ENCODE measurements at places on chromosomes 12 and 14.

GRCh38 chr12:52461693-52462092 is 9.7 kb upstream of the KRT6B start:
- no peaks in the 10 kb centered on the region for H3K4me1 ChIP-seq
- no peaks in the 10 kb centered on the region for H3K27me3 ChIP-seq
- no peak overlapping the region for H3K27ac ChIP-seq
- H3K4me3 ChIP-seq: no peak overlapping the region
- no peak for DNase-seq

DNA sequence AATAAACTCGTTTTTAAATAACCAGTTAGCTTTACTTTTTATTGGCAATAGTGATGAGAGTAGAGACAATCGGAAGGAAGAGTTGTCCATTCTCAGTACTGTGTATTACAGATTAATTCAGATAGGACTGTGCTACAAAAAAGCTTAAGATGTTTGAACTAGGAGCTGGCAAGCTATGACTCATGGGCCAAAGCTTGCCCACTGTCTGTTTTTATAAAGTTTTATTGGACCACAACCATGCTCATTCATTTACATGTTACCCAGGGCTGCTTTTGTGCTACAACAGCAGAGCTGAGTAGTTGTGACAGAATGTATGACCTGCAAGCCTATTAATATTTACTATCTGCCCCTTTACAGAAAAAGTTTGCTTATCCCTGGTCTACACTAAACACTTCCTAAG is 19.4 kb downstream of the GNS start:
- H3K4me1 ChIP-seq: peaks cover 11% of the 10 kb centered on the region
- H3K36me3 ChIP-seq: no peaks in the 10 kb centered on the region
- H3K27ac ChIP-seq: no peak overlapping the region
- DNase-seq: no peak
- no peaks in the 10 kb centered on the region for H3K27me3 ChIP-seq
- no peak overlapping the region for H3K4me3 ChIP-seq

- no peaks in the 10 kb centered on the region for H3K36me3 ChIP-seq
- no peak overlapping the region for H3K4me3 ChIP-seq
- no peaks in the 10 kb centered on the region for H3K27me3 ChIP-seq
- no peak overlapping the region for H3K27ac ChIP-seq
Measured at GRCh38 chr12:98296462-98297079, 218.8 kb upstream of the TMPO start.

DNA sequence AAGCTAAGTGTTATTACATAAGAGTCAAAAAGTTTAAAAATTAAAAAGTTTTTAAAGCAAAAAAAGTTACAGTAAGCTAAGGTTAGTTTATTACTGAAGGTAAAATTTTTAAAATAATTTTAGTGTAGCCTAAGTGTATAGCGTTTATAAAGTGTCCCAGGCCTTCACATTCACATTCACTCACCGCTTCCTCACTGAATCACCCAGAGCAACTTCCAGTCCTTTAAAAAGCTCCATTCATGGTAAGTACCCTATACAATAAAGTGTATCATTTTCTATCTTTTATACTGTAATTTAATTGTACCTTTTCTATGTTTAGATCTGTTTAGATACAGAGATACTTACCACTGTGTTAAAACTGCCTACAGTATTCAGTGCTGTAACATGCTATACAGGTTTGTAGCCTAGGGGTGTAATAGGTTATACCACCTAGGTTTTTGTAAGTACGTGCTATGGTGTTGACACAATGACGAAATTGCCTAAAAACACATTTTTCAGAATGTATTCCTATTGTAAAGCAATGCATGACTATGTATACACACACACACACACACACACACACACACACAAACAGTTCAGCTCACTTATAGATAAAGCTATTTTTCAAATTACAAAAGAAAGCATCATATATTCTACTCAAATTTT is 3.7 kb downstream of the CLEC14A start:
- DNase-seq: no peak
- H3K4me3 ChIP-seq: no peak overlapping the region
- peaks cover 2% of the 10 kb centered on the region for H3K4me1 ChIP-seq
- H3K27ac ChIP-seq: no peak overlapping the region
- H3K36me3 ChIP-seq: no peaks in the 10 kb centered on the region

- no peak overlapping the region for H3K4me3 ChIP-seq
- H3K36me3 ChIP-seq: no peaks in the 10 kb centered on the region
- H3K27me3 ChIP-seq: no peaks in the 10 kb centered on the region
- no peak overlapping the region for H3K27ac ChIP-seq
- no peaks in the 10 kb centered on the region for H3K4me1 ChIP-seq
- DNase-seq: no peak
Measured at GRCh38 chr12:52579468-52580465, 6.1 kb upstream of the KRT74 start.

DNA sequence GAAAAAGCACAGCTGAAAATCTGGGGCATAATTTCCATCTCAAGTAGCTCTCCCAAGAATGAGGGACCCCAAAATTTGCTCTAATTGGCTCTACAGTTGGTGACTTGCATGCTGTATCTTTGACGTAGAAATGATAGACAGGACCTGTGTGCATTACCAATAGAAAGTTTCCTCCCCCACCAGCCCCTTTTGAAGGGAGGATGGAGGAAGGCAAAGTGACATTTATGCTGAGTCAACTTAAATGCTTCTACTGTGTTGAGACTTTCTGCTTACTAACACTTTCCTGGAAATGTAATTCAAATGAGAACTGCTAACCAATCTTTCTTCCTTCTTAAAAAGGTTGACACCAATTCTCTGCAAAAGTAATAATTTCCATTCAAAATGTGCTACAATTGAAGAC is 31.9 kb downstream of the TSPAN8 start:
- no peak overlapping the region for H3K27ac ChIP-seq
- DNase-seq: no peak
- H3K4me3 ChIP-seq: no peak overlapping the region
- H3K36me3 ChIP-seq: no peaks in the 10 kb centered on the region

All from ovary (tissue), 10 donors.